ENCODE measurements at places on chromosomes 4 and X.

- no peak for DNase-seq
Observed at GRCh38 chrX:147838465-147839131, 73.1 kb upstream of the FMR1 start.

- DNase-seq: no peak
Observed at GRCh38 chrX:63855896-63856295, 70.9 kb upstream of the ARHGEF9 start.

DNA sequence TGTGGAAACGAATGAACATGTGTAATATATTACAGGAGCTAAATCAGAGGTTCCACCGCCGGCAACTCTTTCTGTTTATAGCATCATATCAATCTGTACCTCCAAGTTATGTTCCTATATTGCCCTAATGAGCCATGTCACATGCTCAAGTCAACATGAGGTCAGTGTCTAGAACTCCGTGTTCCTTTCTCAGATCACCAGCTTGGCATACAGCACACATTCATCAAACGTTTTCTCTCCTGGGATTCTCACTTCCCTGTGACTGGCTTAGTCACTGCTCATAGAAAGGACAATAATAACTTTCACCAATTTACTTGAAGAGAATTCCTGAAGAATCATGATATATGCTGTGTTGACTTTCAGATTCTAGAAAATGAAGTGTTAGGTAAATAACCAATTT, 532.0 kb upstream of the SPANXN1 start:
- no peak for DNase-seq

DNA sequence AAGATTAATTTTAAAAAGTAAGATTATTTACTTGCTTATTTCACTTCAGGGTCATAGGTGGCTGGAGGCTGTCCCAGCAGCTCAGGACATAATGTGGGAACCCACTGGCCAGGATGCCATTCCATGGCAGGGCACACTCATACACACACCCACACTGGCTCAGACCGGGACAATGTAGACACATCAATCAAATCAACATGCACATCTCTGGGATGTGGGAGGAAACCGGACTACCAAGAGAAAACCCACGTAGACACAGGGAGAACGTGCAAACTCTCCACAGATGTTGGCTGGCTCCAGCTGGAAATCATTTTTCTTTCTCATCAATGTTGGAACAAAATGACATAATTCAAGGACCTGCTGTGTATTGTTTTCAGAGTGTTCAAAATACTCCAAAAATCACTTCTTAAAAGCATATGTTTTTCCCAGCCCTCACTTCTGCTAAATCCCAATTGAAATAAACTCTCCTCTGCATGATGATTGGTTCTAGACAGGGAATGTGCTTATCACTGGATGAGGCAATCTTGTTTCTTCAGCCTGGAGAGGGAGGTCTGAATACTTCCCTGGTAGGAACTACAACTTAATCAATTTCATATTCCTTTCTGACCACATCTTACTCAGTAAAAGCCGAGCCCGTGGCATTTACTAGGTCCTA, 18.6 kb upstream of the CPE start:
- DNase-seq: no peak

DNA sequence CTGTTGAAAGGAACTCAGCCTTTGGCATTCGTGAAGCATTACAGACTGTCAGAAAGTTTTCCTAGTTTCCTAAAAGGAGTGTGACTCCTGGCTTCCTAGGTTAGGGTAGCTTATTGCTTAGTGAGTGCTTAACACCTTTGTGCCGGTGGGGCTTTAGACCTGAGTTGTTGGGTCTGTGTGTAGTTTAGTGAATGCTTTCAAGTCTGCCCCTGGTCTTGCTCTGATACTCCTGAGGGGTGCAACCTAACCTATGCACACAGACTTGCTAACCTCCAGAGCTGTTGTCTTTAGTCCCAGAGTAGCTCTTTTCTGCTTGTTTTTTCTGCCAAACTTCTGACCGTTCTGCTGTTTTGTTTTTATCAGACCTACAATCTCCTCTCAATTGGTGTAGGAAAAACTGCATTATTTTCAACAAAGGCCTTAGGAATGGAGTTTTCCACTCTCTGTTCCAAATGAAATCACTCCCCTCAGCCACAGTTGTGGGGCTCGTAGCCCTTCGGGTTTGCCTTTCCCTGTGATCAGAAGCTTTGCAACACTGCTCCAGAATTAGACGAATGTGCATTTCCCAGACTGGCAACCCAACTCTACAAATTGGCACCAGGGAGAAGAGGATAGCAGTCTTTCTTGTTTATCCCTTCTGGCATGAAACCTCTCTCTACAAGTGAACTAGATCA, 1399.1 kb upstream of the PCDH7 start:
- no peak for DNase-seq

GRCh38 chrX:119118780-119119395, 8.7 kb downstream of the KIAA1210 start:
- peak; percentile 28 for DNase-seq

DNA sequence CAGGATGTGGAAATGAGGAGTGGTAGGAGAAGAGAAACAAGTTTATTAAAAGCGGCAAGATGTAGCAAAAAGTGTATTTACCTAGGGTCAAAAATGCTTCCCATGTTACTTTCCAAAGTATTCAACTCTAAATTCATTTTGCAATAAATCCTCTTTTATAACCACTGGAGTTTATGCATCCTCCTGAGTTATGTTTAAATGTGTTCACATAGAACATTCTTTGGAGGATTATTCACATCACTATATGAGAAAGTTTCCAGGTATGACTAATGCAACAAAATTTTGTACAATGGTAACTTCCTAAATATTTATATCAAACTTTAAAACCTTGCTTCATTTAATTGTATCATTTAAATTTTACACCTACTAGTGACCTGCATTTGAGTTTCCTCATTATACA, 870.6 kb upstream of the SLIT2 start:
- no peak for DNase-seq

DNA sequence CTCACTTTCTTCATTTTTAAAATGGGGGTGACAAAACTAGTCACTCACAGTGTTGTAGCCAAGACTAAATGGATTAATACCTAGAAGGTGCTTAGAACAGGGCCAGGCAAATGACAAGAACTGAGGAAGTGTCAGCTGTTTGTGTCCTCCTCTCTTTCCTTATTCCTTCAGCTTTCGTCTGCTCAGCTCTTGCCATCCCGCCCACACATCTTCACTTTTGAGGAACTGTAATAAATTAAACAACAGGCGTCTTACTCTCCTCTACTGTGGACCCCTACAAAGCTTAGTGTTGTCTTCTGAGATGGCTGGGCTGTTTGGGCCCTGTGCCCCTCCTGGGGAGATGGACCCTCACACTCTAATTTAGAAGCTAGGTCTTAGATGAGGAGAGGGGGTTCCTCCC, 2.7 kb downstream of the HPSE start:
- DNase-seq: no peak

- DNase-seq: no peak
Observed at GRCh38 chr4:120155287-120155686, 88.6 kb upstream of the MAD2L1 start.

DNA sequence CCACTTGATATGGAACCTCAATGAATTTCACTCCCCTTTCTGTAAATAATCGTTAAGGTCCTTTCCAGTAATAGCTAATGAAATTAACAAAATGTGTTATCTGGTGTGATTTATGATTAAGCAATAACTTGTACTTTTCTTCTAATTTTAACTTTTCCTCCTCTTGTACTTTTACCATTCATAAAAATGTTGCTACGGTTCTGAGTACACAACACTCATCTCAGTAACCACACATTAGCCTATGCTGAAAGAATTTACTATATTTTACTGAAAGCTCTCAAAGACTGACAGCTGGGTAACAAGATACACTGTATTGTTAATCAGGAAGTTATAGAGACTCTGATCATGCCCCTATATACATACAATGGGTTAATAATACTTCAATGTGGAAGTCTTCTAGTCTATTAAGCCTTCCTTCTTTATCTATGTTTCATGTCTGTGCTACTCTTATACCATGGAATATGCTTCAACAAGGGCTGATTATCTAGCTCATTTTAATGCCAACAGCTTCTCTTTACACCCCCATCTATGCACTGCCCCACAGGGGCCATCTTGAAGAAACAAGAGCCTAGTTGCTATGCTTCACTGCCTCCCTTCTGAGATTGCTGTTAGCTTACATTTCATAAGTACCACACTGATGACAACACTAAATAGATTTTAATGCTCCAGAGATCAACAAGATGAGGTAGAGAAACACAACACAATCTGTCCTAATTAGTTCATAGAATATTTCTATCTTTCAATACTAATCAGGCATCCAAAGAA, 39.1 kb downstream of the LAMP2 start:
- DNase-seq: no peak

- DNase-seq: no peak
Observed at GRCh38 chr4:186757696-186758355, 34.2 kb upstream of the FAT1 start.

DNA sequence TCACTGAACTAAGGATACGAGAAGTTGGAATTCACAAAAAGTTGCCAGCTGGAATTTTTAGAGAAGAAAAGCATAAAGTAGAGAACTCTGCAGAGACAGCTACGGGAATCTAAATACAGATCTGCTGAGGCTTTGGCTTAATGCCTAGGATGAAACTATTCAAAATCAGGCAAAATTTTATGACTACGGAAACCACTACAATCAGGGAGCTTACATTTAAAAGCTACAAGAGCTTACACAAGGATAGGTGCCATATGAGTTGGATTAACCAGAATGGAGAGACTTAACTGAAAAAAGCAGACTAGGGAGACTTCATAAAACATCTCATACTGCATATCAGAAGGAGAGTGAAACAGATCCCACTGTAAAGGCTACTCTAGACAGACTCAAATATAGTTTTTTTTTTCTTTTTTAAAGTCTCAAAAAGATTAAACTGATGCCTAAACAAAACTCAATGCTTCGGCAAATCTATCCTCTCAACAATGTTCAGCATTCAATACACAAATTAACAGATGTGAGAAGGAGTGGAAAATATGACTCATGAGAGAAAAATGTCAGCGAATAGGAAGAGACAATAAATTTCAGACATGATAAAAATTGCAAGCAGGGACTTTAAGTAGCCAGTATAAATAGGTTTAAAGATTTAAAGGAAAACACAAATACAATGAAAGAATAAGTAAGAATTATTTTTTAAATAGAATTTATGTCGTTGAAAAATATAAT, 586.1 kb downstream of the FSTL5 start:
- no peak for DNase-seq

DNA sequence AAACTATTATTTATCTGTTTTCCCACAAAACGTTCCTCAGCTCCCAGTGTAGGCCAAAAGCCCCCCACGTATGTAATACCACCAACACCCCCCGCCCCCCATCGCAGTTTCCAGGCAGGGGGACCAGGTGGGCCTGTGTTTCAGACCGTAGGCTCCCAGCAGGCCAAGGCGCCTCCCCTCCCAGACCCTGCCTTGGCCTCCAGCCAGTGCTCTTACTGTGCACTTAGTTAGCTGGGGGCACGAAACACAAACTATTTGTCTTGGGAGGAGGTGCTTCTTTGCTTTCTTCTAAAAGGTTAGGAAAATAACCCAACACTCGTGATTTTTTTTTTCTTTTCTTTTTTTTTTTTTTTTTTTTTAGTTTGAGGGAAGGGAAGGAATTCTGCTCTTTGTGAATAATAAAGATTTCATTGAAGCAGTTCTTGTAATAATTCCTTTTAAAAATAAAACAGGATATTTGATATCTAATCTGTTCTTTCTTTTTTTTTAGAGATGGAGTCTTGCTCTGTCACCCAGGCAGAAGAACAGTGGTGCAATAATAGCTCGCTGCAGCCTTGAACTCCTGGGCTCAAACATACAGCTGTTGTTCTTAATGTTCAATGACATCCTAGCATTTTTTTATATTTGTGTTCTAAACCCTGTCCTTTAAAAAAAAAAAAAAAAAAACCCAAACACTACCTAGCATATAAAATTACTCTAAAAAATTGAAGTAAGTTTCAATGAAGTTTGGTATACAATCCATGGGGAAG, 83.0 kb upstream of the CLDN34 start:
- no peak for DNase-seq

DNA sequence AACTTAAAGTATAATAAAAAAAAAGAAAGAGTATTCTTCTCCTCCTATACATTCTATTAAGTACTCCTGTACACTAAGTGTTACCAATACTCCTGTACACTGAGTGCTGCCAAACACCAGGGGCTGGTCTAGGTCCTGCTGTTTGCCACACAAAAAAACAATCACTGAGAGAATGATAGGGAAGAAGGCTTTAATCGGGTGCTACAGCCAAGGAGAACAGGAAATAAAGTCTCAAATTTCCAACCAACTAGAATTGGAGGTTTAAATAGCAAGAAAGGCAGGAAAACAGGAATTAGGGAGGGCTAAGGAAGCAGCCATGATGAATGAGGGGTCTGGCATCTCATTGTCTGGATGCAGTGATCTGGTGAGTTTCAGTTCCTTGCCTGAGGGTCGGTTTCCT, 239.8 kb downstream of the ZNF674 start:
- no peak for DNase-seq

GRCh38 chr4:14967982-14968381, 34.3 kb upstream of the CPEB2 start:
- no peak for DNase-seq

- no peak for DNase-seq
Observed at GRCh38 chrX:3462166-3462508, 115.7 kb upstream of the MXRA5 start.

DNA sequence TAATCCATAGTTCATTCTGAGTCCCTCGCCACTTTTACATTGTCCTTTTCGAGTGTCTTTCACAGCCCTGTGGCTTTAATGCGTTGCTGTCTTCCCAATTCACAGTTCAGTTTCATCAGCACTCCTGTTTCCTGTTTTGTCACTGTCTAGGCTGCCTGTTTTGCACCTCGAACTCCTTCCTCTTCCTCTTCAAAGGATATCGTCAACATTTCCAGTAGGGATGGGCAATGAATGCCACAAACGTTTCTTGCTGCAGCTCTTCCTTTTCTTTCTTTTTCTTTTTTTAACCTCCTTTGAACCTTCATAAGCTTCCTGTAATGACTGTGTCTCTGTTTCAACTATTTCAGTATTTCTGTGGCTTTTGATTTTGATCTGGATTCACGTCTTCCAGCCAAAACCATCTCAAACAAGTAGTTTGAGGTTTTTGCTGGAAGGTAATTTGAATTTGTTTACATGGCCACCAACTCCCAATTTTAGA, 105.4 kb downstream of the ANXA3 start:
- no peak for DNase-seq

DNA sequence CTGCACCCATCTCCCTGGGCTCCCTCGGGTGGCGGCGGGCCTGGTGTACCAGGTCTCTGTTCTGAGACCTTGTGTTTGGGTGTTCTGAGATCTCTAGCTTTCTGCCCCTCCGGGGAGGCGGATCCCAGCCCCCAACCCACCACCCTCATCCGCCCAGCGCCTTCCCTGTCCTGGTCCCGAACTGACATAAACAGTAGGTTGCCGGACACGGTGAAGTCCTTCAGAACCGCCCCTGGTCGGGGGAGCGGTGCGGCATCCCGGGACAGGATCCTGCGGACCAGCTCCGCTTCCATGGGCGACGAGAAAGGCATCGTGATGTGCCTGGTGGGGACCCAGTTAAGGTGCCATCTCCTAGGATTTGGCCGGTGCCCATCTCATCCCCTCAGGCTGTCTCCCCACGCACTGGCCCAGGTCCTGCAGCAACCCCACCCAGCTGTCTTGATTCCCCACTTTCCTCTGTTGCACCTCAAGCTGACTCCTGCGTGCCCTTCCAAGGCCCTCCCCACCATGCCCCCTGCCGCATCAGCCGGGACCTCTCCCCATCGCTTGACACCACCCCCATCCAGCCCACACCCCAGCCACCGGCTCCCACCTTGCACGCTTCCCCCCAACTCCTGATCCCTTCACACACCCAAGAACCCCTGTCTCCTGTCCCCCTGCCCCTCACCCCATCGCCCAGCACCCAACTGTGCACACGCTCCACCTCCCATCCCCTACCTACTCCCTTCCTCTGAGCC, 900 bp downstream of the CTAG2 start:
- DNase-seq: no peak
